Epithelial cell of proximal tubule (primary cell): ENCODE measurements at places on chromosomes 3 and 15. TPM values are rescaled to one million over a fixed set of nuclear protein-coding genes. Genes with fewer than 3 reads are reported as not detected.

GOLGA8S gene
- not detected in 2 replicates for total RNA-seq

- no peak for DNase-seq
Observed at GRCh38 chr3:62370858-62371719, 2.3 kb downstream of the FEZF2 start.

EIF4G1 gene
- total RNA-seq = 313 and 519 TPM in 2 replicates

DNA sequence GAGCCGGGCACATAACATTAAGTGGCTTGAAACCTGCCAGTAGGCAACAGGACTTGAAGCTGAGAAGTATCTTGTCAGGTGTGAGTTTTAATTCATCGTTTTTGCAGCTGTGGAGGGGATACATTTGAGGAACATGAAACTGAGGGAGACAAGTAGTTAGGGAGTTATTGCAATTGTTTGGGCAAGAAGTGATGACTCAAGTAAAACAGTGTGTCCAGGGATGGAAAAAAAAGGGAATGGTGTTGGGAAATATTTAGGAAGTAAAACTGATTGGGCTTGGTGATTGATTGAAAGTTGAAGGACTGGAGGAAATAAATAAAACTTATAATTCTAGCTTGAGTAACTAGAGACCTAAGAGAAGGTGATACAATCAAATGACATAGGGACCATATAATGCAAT is 85.5 kb downstream of the NCEH1 start:
- DNase-seq = no peak

GRCh38 chr3:9809615-9810432 is at the start of gene TTLL3:
TSS of gene TTLL3 (plus strand) at chr3:9810262. CDS start at chr3:9810662, 400 bp downstream.
- DNase-seq = no peak

GRCh38 chr15:74776821-74777768 is 4.8 kb upstream of the CSK start:
- no peak for DNase-seq

WWTR1 gene
- total RNA-seq = 52.0 and 123 TPM in 2 replicates

GRCh38 chr3:27500035-27500434 is 15.9 kb upstream of the SLC4A7 start:
- no peak for DNase-seq

DLEC1 gene
- total RNA-seq = not detected in 2 replicates

CTXN2 gene
- not detected in 2 replicates for total RNA-seq

GRAMD1C gene
- 1.6 and 8.6 TPM in 2 replicates for total RNA-seq

GRCh38 chr3:69751074-69751476 is 11.8 kb downstream of the MITF start:
- no peak for DNase-seq

SYNPR gene
- total RNA-seq = not detected in 2 replicates

- DNase-seq = no peak
Observed at GRCh38 chr3:8746780-8747345, 13.3 kb downstream of the CAV3 start.

- no peak for DNase-seq
Observed at GRCh38 chr15:55267401-55268175, 22.0 kb downstream of the RAB27A start.

DNA sequence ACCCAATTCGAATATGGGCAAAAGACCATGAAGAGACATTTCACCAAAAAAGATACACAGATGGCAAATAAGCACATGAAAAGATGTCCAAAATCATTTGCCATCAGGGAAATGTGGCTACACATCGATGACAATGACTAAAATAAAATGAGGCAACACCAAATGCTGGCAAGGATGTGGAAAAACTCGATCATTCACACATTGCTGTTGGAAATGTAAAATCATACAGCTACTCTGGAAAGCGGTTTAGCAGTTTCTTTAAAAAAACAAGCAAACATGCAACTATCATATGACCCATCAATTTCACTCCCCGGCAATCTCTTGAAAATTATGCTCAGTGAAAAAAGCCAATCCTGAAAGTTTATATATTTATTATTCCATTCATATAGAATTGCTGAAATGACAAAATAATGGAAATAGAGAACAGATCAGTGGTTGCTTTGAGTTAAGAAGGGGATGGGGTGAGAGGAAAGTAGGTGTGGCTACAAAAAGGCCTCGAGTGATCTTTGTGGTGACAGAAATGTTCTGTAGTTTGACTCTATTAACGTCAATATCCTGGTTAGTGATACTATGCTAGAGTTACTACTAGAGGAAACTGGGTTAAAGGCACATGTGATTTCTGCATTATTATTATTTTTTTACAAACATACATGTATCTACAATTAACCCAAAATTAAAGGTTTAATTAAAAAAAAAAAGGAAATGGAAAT is 45.0 kb downstream of the DLG1 start:
- DNase-seq = no peak

DNA sequence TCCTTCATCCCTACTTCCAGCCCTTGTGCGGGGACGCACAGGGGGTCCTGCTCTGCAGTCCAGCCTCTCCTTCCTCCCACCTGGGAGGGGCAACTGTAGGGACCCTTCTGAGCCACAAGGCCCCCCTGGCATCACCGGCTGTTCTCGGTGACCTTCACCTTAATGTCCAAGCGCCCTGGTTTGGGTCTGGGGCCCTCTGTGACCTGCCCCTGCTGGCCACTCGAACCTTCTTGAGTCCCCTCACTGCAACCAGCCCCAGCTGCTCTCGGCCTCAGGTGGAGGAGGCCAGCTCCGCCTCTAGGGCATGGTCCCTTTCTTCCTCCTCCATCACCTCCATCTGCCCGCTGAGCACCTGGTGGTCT is 57.9 kb downstream of the RGMA start:
- no peak for DNase-seq

GRCh38 chr3:11850003-11850402 is 3.3 kb upstream of the TAMM41 start:
- DNase-seq = no peak

DUOX2 gene
- total RNA-seq = not detected in 2 replicates

DNA sequence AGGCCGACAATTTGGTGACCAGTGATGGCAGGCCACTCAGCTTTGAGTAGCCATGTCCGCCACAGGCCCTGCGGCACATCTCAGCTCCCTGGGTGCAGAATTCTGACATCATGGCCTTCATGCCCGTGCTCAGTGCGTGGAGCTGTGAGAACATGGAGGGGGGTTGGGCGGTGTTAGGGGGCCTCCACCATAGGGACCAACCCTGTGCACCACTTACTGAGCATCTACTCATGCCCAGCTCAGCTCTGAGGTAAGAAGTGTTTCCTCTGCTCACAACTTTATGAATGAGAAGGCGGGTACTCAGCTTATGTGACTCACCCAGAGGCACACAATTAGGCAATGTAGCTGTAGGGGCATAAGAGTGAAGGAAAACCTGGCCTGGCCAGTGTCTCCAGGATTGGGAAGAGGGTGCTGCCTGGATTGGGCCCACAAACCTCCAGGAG is 10.5 kb downstream of the ACOX2 start:
- peak; percentile 68 for DNase-seq

XYLB gene
- total RNA-seq = 2.5 and 7.8 TPM in 2 replicates

DNA sequence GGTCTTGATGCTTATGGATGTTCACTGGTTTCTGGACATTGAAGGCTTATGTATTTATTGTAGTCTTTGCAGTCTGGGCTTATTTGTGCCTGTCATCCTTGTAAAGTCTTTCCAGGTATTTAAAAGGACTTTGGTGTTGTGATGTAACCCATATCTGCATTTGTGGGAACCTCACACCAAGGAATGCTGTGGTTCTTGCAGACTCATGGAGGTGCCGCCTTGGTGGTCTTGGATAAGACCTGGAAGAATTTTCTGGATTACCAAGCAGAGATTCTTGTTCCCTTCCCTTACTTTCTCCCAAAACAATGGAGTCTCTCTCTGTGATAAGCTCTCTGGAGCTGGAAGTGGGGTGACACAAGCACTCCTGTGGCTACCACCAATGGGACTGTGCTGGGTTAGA is 363.5 kb upstream of the NECTIN3 start:
- no peak for DNase-seq

TM4SF18 gene
- 1.4 TPM in 2 replicates for total RNA-seq

DNA sequence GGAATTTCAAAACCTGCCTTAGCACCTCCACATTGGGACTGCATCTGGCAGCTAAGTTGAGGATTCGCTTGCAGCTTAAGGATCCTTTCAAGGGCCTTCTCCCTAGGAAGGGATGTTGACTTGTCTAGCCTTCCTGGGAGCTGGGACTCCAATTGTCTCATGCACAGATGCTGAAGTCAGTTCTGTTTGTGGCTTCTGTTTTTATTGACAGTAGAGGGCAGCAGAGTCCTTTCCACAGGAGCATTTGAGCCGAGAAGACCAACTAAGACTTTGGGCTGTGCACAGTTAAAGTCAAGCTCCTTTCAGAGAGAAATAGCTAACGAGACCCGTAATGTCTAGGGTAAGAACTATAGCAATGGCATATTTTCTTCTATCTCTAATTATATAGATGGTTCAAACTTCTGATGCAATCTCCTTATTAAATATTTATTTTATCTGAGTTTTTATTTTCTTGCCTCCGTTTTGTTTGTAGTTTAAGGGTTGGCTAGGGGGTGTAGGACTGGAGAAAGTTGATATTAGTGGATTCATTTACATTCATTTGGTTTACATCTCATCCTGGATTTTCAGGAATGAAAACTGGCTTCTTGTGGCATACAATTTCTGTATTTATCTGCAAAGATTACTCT is 59.7 kb upstream of the KBTBD8 start:
- DNase-seq = peak; percentile 6

- DNase-seq = no peak
Observed at GRCh38 chr15:61146931-61147230, 82.2 kb downstream of the RORA start.

DNA sequence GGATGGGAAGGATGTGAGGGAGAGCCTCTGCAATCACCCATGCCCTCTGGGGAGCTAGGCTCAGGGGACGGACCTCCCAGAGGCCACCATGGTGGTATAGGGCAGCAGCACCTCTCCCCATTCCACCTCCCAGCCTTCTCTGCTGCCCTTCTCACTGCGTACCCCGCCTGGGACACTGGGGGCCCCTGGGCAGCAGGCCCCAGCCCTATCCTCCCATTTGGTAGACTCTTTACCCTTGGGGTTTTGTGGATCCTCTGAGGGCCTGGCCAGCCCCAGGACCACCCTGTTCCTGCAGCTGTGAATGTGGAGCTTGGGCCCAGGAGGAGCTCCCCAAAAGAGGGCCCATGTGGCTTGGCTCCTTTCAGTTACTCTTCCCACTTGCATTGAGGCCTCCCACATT is 131.9 kb downstream of the DNAJB8 start:
- no peak for DNase-seq

GRCh38 chr3:32376115-32376514 is 15.5 kb upstream of the CMTM7 start:
- DNase-seq = no peak

ZBBX gene
- 0.06 TPM in 1 of 2 replicates, not detected in the other for total RNA-seq

DNA sequence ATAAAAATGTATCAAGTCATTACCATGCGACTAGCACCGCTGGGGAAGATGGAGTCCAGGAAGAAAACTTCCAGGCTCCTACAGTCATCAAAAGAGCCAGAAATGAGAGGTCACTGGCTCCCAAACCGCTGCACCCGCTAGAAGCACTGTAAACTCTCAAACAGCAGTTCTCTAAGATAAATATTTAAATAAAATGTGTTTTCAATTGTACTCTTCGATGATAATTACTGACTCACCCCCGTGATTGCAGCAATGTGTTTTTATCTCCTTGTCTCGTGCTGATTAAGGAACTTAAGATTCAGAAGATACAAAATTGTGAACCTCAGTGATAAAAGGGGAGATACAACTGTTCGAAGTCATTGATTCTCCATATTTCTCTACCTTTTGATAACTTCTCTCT is 45.8 kb upstream of the FOXP1 start:
- DNase-seq = no peak

- DNase-seq = no peak
Observed at GRCh38 chr3:181722156-181722555, 10.4 kb downstream of the SOX2 start.

BUB1B gene
- 59.8 and 86.4 TPM in 2 replicates for total RNA-seq

CCDC14 gene
- 41.4 and 41.9 TPM in 2 replicates for total RNA-seq

CRTC3 gene
- 7.1 and 10.0 TPM in 2 replicates for total RNA-seq

GOLGA8M gene
- 0.06 TPM in 1 of 2 replicates, not detected in the other for total RNA-seq

DNA sequence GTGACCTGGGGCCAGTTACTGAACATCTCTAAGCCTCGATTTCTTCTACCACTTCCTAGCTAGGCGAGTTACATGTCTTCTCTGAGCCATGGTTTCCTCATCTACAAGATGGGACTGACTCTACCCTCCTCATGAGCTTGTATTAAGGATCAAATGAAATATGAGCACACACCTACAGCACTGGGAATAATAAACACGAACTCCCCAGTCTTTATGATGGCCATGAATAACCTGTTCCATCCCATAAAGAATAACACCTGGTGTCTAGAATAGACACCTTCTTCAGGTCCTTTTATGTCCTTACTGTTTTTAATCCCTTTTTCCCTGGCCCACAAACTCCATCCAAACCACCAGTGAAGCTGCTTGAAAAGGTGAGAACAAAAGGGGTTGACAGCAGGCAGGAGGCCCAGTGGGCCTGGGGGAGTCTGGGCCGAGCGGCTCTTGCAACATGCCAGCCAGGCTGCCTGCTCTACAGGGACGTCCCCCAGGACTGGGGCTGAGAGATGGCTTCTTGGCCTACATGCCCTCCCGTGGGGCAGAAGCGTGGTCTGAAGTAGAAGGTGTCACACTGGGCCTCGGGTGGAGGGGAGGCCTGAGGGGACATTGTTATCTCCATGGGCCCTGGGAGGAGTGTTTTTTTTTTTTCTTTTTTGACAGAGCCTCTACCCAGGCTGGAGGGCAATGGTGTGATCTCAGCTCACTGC is 178.2 kb downstream of the RAB11A start:
- DNase-seq = no peak

ANKUB1 gene
- not detected in 2 replicates for total RNA-seq

- no peak for DNase-seq
Observed at GRCh38 chr3:190205739-190206138, 85.0 kb upstream of the P3H2 start.

GRCh38 chr15:79812541-79812940 is 84.3 kb downstream of the MTHFS start:
- no peak for DNase-seq

DNA sequence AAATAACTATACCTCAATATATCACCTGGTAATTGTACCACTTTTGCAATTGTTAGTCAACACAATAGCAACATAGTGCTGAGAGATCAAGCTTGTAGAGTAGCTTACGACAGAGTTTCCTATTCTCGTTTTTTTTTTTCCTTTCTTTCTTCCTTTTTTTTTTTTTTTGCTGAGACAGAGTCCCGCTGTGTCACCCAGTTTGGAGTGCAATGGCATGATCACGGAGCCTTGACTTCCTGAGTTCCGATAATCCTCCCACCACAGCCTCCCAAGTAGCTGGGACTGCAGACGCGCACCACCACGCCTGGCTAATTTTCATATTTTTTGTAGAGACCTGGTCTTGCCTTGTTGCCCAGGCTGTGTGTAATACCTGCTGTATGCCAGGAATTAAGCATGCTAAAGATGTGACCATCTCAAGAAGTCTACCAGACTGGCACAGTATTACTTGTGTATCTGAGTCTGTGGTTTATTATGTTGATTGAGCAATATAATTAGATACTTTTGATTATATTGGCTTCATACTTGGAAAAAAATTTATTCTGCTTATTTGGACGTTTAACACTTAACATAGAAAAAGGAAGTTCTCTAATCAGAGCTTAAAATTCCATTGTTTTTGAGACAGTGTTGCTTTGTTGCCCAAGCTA is 3.0 kb downstream of the SELENOT start:
- DNase-seq = no peak
